NCI-H1092 (cell line): ENCODE measurements at places on chromosomes 1 and 21.

- no peak for DNase-seq
These were observed 21.0 kb downstream of the CLCA4 start for GRCh38 chr1:86567878-86568277.

GRCh38 chr1:61139775-61140549, 57.6 kb downstream of the NFIA start:
- DNase-seq, result no peak

GRCh38 chr21:35349376-35350080, 300.4 kb upstream of the RUNX1 start:
- DNase-seq, result no peak

GRCh38 chr1:41285818-41286217, 43.7 kb upstream of the SCMH1 start:
- DNase-seq, result no peak

GRCh38 chr1:23624440-23624839, 65.1 kb upstream of the ID3 start:
- no peak for DNase-seq

- DNase-seq, result no peak
These were observed 167.4 kb downstream of the LRRC40 start for GRCh38 chr1:70038025-70038424.

- no peak for DNase-seq
These were observed 23.6 kb downstream of the PTPRU start for GRCh38 chr1:29259802-29260441.

- no peak for DNase-seq
These were observed 3.0 kb downstream of the ARHGAP30 start for GRCh38 chr1:161066694-161067093.

- DNase-seq, result no peak
These were observed 13.5 kb downstream of the ASAP3 start for GRCh38 chr1:23470282-23471070.

DNA sequence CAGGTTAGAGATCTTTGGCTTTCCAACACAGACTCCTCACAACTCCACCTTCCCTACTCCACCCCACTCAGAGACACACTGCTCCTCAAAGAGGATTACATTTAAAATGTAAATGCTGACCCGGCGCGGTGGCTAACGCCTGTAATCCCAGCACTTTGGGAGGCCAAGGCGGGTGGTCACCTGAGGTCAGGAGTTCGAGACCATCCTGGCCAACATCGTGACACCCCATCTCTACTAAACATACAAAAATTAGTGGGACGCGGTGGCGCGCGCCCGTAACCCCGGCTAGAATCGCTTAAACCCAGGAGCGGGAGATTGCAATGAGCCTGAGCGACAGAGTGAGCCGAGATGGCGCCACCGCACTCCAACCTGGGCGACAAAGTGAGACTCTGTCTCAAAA, 1.8 kb upstream of the ANP32E start:
- DNase-seq, result no peak

- no peak for DNase-seq
These were observed 27.2 kb downstream of the PSMG1 start for GRCh38 chr21:39156024-39156423.

DNA sequence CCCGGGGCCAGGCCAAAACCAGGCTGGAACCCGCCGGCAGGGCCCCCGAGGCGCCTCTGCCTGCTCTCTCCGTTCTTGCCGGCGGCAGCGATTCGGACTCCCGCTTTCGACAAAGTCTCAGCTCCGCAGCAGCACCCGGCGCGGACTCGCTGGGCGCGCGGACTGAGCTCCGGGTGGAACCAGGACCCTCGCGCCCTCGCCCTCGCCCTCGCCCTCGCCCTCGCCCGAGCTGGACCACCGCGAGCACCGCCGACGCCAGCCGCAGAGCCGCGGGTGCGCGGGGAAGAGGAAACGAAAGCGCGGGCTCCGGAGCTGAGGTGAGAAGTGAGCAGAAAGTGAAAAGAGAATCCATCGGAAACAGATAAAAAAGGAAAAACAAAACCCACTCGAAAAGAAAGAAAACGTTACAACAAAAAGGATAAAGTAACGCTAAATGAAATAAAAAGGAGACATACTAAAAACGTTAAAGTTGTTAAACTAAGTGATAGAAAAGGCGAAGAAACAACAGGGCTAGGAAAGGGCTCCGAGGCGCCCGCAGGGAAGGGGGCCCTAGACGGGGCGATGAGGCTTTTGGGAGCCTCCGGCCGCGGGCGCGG, 64.9 kb downstream of the MEF2D start:
- no peak for DNase-seq

DNA sequence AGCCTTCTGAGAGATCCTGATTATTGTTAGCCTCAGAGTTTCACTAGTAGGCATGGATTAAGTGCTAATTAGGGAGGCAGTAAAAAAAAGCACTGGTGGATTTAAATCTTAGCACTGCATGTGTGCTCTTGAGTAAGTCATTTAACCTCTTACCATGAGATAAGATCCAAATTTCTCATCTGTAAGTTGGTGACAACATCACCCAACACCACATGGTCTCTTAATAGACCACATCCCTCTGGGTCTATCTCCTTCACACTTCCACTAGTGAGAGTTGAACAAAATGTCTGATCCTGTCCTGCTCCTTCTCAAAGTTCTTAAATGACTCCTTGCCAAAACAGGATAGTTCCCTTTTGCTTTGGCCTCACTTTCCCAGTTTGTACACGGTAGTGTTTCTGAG, 29.5 kb upstream of the DMRTA2 start:
- no peak for DNase-seq

- no peak for DNase-seq
These were observed 702 bp upstream of the MAPKAPK2 start for GRCh38 chr1:206684003-206684402.

DNA sequence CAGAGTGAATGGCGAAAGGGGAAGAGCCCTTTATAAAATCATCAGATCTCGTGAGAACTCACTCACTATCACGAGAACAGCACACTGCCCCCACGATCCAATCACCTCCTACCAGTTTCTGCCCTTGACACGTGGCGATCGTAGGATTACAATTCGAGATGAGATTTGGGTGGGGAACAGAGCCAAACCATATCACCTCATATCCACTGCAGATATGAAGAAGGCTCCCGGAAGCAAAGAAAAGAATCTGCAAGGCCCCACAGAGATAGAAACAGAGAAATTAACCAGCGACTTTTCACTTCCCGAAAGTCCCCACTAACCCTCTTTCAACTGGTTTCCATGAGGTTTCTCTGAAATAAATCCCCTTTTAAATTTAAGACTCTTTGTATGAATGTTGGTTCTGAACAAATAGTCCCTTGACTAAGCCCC, 86.2 kb upstream of the IRF2BP2 start:
- no peak for DNase-seq

- no peak for DNase-seq
These were observed 7.2 kb downstream of the ARF1 start for GRCh38 chr1:228089519-228090380.

DNA sequence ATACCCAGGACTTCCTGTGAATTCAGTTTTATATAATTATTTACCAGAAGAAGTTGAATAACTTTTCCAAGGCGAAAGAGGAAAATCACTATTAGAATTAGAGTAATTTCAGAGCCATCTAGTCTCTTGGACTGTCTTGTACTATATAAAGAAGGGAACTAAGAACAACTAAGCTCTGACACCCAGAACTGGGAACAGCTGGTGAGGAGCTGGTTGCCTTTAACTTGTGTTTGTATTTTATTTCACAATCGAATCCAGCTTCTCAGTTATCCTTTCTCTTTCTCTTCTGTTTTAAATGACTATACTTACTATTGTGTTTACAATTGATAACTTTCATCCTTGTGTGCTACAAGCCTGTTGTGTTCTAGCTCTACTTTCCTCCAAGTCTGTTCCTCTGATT, 8.4 kb downstream of the SNX27 start:
- DNase-seq, result no peak

DNA sequence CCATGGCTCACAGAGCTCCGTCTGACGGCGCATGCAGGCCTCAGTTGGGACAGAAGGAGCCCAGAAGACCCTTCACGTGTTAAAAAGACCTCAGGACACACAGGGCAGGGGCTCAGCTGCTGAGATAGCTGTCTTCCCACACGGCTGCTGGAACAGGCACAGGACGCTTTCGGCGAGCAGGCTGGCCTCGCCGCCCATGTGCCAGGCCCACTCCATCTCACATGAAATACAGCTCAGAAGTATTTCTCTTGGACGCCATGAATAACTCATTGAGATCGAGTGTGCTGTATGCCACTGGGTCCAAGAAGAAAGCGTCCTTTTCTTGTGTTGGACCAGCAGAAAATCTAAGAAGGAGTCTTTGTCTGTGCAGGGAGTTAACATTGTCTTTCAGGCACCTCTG, 69.6 kb downstream of the SIM2 start:
- no peak for DNase-seq

- DNase-seq, result no peak
These were observed 22.3 kb upstream of the GALNT2 start for GRCh38 chr1:230044729-230045128.

DNA sequence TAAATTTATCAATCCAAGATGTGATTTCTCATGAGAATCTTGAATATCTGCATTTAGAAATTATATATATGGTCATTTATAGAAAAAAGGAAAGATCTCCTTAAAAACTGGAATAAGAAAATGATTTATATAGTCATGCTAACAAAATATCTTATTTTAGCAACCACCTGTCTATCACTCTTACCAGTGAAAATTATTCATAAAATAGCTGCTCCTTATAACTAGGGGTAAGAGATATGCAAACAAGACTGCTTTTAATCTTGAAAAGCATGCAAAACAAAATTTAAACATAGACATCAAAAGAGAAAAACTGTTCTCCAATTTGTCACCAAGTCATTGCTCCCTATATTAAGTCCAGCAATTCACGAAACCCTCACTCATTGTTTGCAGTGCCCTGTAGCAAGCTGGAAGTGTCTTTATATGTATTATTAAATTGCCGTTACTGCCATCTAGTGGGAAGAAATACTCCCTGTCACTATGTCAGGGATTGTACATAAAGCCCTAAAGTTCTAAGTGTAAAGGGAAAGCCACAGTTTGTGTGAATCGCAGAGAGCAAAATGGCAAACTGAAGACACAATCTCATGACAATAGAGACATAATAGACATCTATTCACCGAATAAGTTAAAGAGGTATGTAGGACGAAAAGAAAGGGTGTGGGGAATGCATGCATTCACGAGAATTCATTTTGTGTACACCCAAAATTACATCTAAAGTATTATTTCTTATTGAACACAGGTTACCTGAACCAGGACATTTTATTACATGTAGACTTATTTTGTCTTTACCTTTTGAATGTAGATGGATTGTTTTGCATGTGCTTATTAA, 600.5 kb downstream of the USP25 start:
- DNase-seq, result peak; percentile 77

DNA sequence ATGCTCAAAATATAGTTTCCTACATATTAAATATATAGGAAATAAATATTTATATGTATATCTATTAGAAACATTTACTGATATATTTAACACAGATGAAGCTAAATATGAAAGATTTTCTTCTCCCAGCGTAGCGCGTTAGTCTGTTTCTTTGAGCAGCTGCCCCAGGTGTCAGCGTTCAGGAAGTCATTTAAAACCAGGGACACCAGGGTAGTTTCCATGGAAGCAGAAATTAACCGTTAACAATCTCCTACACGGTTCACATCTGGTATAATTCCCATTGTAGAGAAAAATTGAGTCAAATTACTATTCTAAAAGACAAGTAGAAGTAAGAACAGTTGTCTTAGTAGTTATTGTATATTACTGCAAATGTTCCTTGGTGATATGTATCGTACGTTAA, 1443.7 kb downstream of the MRPL39 start:
- no peak for DNase-seq

- no peak for DNase-seq
These were observed 8.0 kb upstream of the PTPRC start for GRCh38 chr1:198630863-198631262.

- no peak for DNase-seq
These were observed 24.9 kb upstream of the DNM3 start for GRCh38 chr1:171816300-171816901.

DNA sequence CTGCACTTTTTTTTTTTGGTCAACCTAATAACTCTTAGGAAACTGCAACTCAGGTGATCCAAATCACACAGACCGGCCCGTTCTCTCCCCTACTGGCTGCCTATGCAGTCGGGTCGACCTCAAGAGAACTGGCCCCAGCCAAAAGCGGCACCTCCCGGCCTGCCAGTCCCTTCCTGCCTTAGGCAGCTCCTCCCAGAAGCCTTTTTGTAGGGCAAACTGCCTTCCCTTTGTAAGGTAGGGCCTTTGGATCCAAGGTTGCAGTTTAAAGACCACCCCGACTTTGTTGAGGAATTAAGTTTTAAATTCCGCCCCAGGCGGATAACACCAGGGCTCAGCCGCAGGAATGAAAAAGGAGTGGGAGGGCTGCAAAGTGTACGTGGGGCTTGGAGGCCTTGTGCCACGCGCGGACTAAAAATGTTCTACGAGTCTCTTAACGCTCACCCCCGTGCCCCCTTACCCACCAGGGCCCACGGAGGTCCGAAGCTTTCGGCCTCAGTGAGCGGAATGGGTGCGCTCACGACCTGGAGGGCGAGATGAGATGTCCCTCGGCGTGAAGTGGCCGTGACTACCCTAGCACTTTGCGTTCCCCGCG, 642 bp upstream of the ST3GAL3 start:
- DNase-seq, result no peak

GRCh38 chr1:85024736-85025135, 23.6 kb downstream of the MCOLN3 start:
- DNase-seq, result no peak

GRCh38 chr21:44330698-44331097, 8.5 kb downstream of the CFAP410 start:
- DNase-seq, result no peak

DNA sequence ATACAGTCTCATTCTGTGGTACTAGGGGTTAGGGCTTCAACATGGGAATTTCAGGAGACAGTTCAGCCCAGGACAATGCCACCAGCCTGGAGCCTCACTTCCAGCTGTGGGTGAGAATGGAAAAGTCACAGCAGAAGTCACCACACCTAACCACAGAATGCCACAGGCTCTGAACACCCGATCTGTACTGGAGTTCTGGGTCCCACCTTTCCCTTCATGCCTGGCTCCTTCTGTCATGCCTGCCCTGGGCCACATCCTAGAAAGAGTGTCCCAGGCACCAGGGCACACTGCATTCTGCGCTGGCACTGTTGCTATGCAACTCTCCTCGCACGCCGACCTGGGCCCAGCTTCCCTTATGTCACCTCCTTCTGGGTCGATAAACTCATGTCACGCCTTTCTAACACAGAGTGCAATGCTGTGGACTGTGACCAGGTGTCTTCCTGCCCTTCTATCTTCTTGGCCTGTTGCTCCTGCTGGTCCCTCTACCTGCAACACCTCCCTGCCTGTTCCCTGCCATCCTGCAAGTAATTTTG, 21.2 kb downstream of the RCSD1 start:
- no peak for DNase-seq

GRCh38 chr1:167561753-167562152, 8.2 kb upstream of the CREG1 start:
- DNase-seq, result no peak

- DNase-seq, result peak; percentile 54
These were observed 11.5 kb downstream of the MCL1 start for GRCh38 chr1:150567717-150568593.

DNA sequence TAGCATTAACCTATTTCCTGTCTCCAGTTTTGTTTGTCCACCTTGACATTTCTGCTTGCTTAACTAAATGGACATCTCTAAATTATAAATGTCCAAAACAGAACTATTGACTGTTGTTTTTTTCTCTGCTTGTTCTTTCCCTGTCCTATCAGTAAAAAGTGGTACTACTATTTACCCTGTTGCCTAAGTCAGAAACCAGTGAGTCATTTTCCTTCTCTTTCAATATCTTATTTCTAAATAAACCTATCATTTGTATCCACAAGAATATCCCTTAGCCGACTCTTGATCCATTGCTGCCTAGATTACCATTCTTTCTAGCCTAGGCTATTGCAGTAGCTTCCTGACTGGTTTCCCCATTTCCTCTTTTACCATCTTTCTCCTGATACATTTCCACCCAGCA, 22.5 kb downstream of the MIER1 start:
- no peak for DNase-seq
